ENCODE measurements at places on chromosomes 3 and 15.

GRCh38 chr15:26972636-26973035 is 1.7 kb downstream of the GABRG3 start:
- no peaks in the 10 kb centered on the region for H3K4me1 ChIP-seq
- no peak for DNase-seq
- H3K27me3 ChIP-seq = peaks cover 1% of the 10 kb centered on the region
- H3K36me3 ChIP-seq = no peaks in the 10 kb centered on the region
- no peak overlapping the region for H3K4me3 ChIP-seq

DNA sequence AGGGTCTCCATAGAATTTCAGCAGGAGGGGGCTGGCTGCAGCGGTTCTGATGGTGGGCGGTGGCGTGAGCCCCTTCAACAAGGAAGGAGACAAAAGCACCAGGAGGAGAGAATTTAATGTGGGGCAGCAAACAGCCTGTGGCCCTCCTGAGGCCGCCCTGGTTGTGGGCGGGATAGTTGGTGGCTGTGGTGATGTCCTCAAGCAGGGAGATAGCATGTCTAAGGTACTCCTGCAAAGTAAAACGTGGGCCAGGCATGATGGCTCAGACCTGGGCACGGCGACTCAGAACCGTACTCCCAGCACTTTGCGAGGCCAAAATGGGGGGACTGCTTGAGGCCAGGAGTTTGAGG is 94.0 kb downstream of the LRRK1 start:
- H3K36me3 ChIP-seq = no peaks in the 10 kb centered on the region
- H3K27me3 ChIP-seq = no peaks in the 10 kb centered on the region
- no peak overlapping the region for H3K4me3 ChIP-seq

- no peaks in the 10 kb centered on the region for H3K27me3 ChIP-seq
- no peaks in the 10 kb centered on the region for H3K36me3 ChIP-seq
- no peak overlapping the region for H3K27ac ChIP-seq
- H3K4me3 ChIP-seq = no peak overlapping the region
Measured at GRCh38 chr3:140768941-140769340, 91.1 kb downstream of the TRIM42 start.

GRCh38 chr15:49622561-49622960 is 1.7 kb downstream of the DTWD1 start:
- H3K27me3 ChIP-seq = no peaks in the 10 kb centered on the region
- H3K4me3 ChIP-seq = peak overlapping the region; percentile 83
- peaks cover 28% of the 10 kb centered on the region for H3K4me1 ChIP-seq
- no peak for DNase-seq
- H3K27ac ChIP-seq = no peak overlapping the region

DNA sequence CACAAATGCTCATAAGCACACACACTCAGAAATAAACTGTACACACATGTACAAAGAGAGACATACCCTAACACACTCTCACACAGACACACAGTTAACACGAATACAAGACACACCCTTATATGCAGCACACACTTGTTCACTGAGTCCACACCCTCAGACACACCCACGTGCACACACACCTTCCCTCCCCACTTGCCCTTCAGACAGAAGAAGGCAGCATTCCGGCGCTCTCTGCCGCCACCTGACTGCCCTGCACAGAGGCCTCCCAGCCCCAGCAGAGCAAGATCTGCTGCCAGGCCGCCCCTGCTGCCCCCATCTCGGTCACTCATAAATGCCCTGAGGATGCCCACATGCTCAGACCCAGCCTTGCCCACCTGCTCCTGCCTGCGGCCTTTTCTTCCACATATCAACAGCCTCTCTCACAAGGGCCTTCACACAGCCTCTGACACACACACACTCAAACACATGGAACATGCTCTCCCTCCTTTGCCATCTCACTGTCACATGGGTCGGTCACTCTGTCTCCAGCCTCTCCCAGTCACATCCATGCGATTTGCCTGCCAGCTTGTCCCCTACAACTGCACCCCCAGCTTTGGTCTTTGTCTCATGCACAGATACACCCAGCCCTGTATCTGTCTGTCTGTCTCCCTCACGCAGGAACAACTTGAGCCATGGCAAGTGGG is 71.1 kb downstream of the EPHB3 start:
- H3K4me3 ChIP-seq = no peak overlapping the region
- H3K4me1 ChIP-seq = no peaks in the 10 kb centered on the region
- DNase-seq = no peak

DNA sequence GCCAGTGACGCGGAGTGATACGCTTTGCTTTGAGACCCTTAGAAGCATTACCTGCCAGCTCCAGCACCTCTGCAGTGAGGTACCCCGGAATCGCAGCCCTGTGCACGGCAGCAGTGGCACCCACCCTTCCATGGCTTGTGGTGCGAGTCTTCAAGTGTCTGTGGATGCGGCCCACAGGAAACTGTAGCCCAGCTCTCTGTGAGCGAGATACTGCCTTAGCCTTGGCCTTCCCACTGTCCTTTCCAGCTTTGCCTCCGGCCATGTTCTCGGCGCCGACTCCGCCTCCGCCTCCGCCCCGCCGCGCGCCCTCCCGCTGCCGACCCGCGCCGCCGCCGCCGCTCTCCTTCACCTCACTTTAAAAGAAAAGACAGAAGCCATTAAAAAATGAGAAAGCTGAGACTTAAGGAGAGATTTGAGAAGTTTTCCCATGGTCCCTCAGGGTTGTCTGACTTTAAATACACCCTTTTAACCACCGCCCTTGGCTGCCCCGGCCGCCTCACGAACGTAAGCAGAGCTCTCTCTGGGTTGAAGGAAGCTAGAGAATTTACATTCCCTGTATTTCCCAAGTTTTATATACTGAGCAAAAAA is 78.5 kb upstream of the FAM174B start:
- H3K4me3 ChIP-seq = peak overlapping the region; percentile 70
- peak overlapping the region; percentile 74 for H3K27ac ChIP-seq
- no peaks in the 10 kb centered on the region for H3K36me3 ChIP-seq
- no peaks in the 10 kb centered on the region for H3K27me3 ChIP-seq
- no peaks in the 10 kb centered on the region for H3K4me1 ChIP-seq

GRCh38 chr15:63672369-63672768 is 75.2 kb downstream of the FBXL22 start:
- peaks cover 98% of the 10 kb centered on the region for H3K36me3 ChIP-seq
- H3K27ac ChIP-seq = no peak overlapping the region
- H3K4me1 ChIP-seq = no peaks in the 10 kb centered on the region
- H3K4me3 ChIP-seq = no peak overlapping the region
- DNase-seq = no peak

- no peaks in the 10 kb centered on the region for H3K36me3 ChIP-seq
- no peaks in the 10 kb centered on the region for H3K4me1 ChIP-seq
- DNase-seq = no peak
- H3K27me3 ChIP-seq = no peaks in the 10 kb centered on the region
- no peak overlapping the region for H3K27ac ChIP-seq
Measured at GRCh38 chr3:132758740-132759139, 36.5 kb upstream of the NPHP3 start.

DNA sequence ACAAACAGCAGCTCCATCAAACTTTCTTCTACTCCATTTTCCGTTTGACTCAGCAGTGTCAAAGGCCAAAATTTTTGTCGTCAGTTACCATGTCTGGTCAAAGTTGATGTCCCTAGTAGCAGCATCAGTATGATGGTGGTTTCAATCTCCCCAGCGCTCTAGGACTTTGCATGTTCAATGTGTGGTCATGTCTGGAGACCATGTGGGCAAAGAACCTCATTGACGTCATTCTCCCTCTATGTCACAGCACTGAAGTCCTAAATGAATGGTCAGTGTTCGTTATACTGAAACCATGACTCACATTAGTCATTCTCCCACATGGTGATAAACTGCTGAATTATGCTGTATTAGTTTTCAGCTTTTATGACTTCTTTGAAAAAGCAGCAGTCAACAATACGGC is 23.2 kb downstream of the SHC4 start:
- H3K4me3 ChIP-seq = no peak overlapping the region
- no peaks in the 10 kb centered on the region for H3K36me3 ChIP-seq
- H3K27me3 ChIP-seq = no peaks in the 10 kb centered on the region
- DNase-seq = no peak

- no peaks in the 10 kb centered on the region for H3K27me3 ChIP-seq
- H3K27ac ChIP-seq = no peak overlapping the region
- H3K4me1 ChIP-seq = no peaks in the 10 kb centered on the region
- DNase-seq = no peak
- no peaks in the 10 kb centered on the region for H3K36me3 ChIP-seq
Measured at GRCh38 chr3:94176988-94177745, 114.3 kb downstream of the NSUN3 start.

- no peak for DNase-seq
- peaks cover 10% of the 10 kb centered on the region for H3K4me1 ChIP-seq
- no peaks in the 10 kb centered on the region for H3K36me3 ChIP-seq
- H3K27me3 ChIP-seq = no peaks in the 10 kb centered on the region
- no peak overlapping the region for H3K27ac ChIP-seq
Measured at GRCh38 chr3:194080436-194080835, 55.5 kb upstream of the HES1 start.

- H3K4me3 ChIP-seq = no peak overlapping the region
- H3K27me3 ChIP-seq = no peaks in the 10 kb centered on the region
- no peak for DNase-seq
- H3K36me3 ChIP-seq = no peaks in the 10 kb centered on the region
- no peak overlapping the region for H3K27ac ChIP-seq
Measured at GRCh38 chr15:32733281-32733680, 15.5 kb downstream of the GREM1 start.

DNA sequence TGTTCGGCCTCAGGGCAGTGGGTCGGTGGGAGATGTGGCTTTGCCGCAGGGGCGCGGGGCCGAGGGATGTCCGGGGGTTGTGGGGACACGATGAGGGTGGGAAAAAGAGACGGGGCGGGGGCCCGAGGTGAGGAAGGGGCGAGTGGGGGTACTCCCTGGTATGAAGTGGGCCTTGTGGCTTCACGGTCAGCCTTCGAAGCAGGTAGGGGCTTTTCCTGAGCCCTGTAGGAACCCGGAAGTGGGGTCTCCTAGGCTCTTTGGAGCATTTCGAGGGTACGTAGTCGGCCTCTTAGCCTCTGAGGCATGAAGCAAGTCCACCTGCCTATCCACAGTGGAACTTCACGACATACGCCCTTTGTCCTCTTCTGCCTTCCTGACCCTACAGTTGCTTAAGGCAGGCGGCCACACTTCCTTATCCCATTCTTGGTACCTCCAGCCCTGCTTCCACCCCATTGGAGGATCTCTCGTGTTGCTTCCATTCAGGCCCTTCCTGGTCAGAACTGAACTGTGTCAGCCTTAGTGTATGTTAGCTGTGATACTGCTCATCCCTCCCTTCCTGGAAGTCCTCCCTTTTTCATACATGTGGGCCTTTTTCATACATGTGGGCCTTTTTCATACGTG is 389 bp downstream of the ARPC4 start:
- peaks cover 5% of the 10 kb centered on the region for H3K36me3 ChIP-seq
- H3K27ac ChIP-seq = peak overlapping the region; percentile 95
- H3K4me1 ChIP-seq = peaks cover 24% of the 10 kb centered on the region
- no peaks in the 10 kb centered on the region for H3K27me3 ChIP-seq
- peak overlapping the region; percentile 87 for H3K4me3 ChIP-seq

- H3K27ac ChIP-seq = no peak overlapping the region
- no peak overlapping the region for H3K4me3 ChIP-seq
- no peaks in the 10 kb centered on the region for H3K27me3 ChIP-seq
- no peak for DNase-seq
- peaks cover 28% of the 10 kb centered on the region for H3K4me1 ChIP-seq
Measured at GRCh38 chr3:105802118-105802706, 66.6 kb downstream of the CBLB start.

GRCh38 chr3:50003824-50004223 is 63.9 kb downstream of the RBM6 start:
- no peaks in the 10 kb centered on the region for H3K27me3 ChIP-seq
- H3K4me1 ChIP-seq = no peaks in the 10 kb centered on the region
- no peak overlapping the region for H3K27ac ChIP-seq
- DNase-seq = no peak

- no peaks in the 10 kb centered on the region for H3K36me3 ChIP-seq
- H3K4me1 ChIP-seq = peaks cover 15% of the 10 kb centered on the region
- no peaks in the 10 kb centered on the region for H3K27me3 ChIP-seq
- no peak for DNase-seq
Measured at GRCh38 chr3:32501783-32502117, 902 bp downstream of the CMTM6 start.

- H3K4me1 ChIP-seq = peaks cover 10% of the 10 kb centered on the region
- H3K4me3 ChIP-seq = no peak overlapping the region
Measured at GRCh38 chr3:48511551-48511950, 7.6 kb upstream of the SHISA5 start.

GRCh38 chr3:24020036-24020691 is 75.1 kb downstream of the NR1D2 start:
- no peak overlapping the region for H3K27ac ChIP-seq
- H3K36me3 ChIP-seq = no peaks in the 10 kb centered on the region
- no peak overlapping the region for H3K4me3 ChIP-seq
- no peaks in the 10 kb centered on the region for H3K27me3 ChIP-seq
- no peak for DNase-seq

DNA sequence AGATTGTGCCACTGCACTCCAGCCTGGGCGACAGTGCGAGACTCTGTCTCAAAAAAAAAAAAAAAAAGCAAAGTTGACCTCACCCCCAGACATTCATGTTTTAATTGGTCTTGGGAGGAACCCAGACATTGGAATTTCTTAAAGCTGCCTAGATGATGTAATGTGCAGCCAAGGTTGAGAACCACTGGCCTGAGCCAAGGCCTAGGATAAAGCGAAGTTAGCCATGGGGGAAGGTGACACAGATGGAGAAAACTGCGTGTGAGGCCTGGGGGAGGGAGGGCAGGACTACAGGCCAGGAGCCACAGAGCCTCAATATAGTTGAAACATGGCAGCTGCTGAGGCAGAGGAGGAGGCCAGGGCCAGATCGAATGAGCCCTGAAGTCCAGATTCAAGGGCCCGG is 21.0 kb downstream of the GLB1 start:
- no peak overlapping the region for H3K27ac ChIP-seq
- H3K4me1 ChIP-seq = no peaks in the 10 kb centered on the region
- no peaks in the 10 kb centered on the region for H3K36me3 ChIP-seq
- no peak for DNase-seq
- H3K27me3 ChIP-seq = no peaks in the 10 kb centered on the region
- H3K4me3 ChIP-seq = no peak overlapping the region

- H3K36me3 ChIP-seq = no peaks in the 10 kb centered on the region
- peaks cover 2% of the 10 kb centered on the region for H3K27me3 ChIP-seq
- no peak for DNase-seq
Measured at GRCh38 chr15:73440571-73440970, 2.4 kb upstream of the REC114 start.

- DNase-seq = no peak
- H3K4me3 ChIP-seq = no peak overlapping the region
- H3K36me3 ChIP-seq = peaks cover 23% of the 10 kb centered on the region
- H3K27ac ChIP-seq = peak overlapping the region; percentile 51
- no peaks in the 10 kb centered on the region for H3K27me3 ChIP-seq
Measured at GRCh38 chr3:67495751-67496150, 158.7 kb downstream of the SUCLG2 start.

GRCh38 chr3:39383881-39384664 is 903 bp downstream of the SLC25A38 start:
- peak overlapping the region; percentile 84 for H3K4me3 ChIP-seq
- H3K27ac ChIP-seq = peak overlapping the region; percentile 93
- peaks cover 23% of the 10 kb centered on the region for H3K4me1 ChIP-seq

- H3K27me3 ChIP-seq = no peaks in the 10 kb centered on the region
- DNase-seq = no peak
- peak overlapping the region; percentile 24 for H3K27ac ChIP-seq
Measured at GRCh38 chr3:43378066-43378935, 92.0 kb downstream of the SNRK start.

- DNase-seq = no peak
- H3K4me3 ChIP-seq = no peak overlapping the region
- H3K36me3 ChIP-seq = no peaks in the 10 kb centered on the region
- no peaks in the 10 kb centered on the region for H3K27me3 ChIP-seq
- H3K4me1 ChIP-seq = peaks cover 10% of the 10 kb centered on the region
Measured at GRCh38 chr15:69158201-69158842, 2.1 kb upstream of the GLCE start.

Data from psoas muscle (tissue), 8 donors.